ENCODE measurements at places on chromosomes 4 and X.

DNA sequence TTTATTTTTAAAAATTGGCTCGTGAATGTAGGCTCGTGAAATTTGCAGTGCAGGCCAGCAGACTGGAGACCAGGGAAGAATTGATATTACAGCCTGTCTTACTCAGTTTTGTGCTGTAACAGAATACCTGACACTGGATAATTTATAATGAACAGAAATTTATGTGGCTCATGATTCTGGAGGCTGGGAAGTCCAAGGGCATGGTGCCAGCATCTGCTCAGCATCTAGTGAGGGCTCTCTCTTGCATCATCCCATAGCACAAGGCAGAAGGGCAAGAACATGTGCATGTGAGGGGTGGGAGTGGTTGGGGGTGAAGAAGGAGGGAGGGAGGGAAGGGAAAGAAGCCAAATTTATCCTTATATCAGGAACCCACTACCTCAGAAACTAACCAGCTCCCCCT is 13.7 kb upstream of the CLTRN start:
- no peak for DNase-seq

DNA sequence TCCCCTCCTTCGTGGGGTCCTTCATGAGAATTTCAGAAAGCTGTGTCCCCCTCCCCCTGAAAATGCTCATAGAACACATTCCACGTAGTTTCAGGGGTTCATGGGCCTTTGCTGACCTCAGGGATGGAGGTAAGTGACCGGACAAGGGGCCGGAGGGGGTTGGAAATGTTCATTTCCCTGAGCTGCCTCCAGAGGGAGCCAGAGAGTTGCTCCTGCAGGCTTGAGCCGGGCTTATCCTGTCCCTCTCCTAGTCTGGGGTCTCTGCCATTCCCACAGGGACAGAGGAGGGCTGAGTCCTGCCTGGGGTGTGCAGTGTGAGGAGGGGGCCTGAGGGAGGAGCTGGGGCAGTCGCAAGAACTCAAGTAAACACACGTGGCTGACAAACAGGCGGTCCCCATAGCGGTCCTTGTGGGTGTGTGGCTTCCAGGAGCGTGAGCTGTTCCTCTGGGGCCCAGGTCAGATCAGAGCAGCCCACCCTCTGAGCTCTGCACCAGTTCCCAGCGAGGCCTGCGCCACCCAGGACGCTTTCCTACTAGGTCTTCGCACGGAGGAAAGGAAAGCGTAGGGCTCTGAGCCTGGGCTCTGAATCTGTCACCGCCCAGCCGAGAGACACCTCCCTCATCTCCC is 62.5 kb downstream of the WFS1 start:
- DNase-seq, result peak; percentile 11

DNA sequence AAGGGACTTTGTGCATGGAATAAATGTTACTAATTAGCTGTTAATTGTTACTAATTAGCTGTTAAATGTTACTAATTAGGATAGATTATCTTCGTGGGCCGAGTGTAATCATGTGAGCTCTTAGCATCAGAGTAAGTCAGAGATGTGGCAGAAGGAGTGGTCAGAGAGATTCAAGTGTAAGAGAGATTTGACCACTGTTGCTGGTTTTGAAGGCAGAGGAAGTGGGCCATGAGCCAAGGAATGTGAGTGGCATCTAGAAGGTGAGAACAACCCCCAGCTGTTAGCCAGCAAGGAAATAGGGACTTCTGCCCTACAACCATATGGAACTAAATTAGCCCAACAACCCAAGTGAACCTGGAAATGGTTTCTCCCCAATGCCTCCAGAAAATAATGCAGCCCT is 28.2 kb downstream of the ODAPH start:
- no peak for DNase-seq

- no peak for DNase-seq
These were observed 74.2 kb downstream of the BEND4 start for GRCh38 chr4:42078184-42078801.

GRCh38 chr4:118810991-118811764 is 24.7 kb downstream of the SEC24D start:
- peak; percentile 89 for DNase-seq

GRCh38 chrX:6299724-6300123 is 71.1 kb upstream of the NLGN4X start:
- no peak for DNase-seq

DNA sequence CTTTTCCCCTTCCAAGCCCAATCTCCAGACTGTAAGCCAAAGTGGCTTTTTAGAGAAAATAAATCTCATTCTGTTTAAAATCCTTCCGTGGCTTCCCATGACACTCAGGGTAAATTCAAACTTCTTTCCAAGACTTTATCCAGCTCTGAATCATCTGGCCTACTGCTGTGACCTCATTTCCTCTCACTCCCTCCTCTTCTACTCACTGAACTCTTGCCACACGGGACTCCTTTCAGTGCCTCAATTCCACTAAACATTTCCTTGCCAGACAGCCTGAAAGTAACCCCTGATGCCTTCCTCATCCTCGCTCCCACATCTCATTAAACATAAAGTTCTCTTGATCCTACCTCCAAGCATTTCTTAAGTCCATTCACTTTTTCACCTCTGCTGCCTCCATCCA is 27.8 kb upstream of the RNF128 start:
- peak; percentile 21 for DNase-seq

- DNase-seq, result no peak
These were observed 33.2 kb downstream of the ARHGAP10 start for GRCh38 chr4:147765121-147765529.

DNA sequence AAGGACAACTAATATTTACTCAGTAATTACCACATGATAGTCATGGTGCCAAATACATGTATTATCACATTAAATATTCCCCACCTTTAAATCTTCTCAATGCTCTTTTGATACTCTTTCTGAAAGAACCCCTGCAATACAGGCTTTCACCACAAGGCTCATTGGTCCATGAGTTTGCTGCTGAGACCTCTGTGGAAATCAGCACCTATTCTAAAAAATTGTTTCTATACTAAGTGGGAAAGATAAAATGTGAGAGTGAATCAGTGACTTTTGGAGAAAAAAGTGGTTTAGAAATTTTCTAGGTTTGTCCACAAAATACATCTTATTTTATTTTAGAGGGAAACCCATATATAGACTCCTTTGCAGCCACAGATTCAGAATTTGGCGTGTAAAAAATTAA is 257.3 kb downstream of the ZIC3 start:
- no peak for DNase-seq

DNA sequence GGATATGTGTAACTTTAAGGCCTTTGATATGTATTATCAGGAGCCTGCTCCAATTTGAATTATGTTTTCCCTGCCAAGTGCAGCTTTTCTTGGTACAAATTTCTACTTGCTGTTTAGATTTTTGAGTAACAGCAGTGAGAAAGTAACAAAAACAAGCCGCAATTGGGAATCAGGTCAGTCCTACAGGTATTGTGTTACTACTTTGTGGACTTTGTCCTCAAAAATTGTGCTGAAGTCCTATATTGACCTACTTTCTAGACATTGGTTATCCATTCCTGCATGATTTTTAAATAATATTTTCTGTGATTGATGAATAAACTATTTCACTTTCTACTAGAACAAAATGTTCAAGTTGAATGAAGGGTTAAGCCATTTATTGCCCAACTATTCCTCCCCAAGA is 5.7 kb downstream of the CDKN2AIP start:
- DNase-seq, result no peak

GRCh38 chrX:9133426-9133825 is 99.5 kb upstream of the FAM9B start:
- peak; percentile 37 for DNase-seq

DNA sequence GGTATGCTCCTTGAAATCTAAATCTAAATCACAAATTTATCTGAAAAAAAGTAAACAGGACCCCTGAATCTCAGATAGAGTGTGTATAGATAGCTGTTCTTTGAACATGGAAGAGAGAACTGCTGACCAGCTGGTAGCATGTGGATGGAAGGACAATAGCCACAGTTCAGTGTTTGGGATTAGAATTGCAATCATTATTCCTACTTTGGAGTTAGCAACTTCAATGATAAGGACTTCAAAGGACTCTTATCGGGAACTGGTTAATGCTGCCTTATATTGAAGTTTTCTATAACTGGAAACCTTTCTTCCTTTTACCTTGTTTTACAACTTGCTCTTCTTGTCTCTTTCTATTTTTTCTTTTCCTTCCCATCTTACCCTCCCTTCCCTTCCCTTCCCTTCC is 5.0 kb downstream of the AFM start:
- no peak for DNase-seq

- no peak for DNase-seq
These were observed 52.6 kb downstream of the RNF150 start for GRCh38 chr4:141080668-141081067.

DNA sequence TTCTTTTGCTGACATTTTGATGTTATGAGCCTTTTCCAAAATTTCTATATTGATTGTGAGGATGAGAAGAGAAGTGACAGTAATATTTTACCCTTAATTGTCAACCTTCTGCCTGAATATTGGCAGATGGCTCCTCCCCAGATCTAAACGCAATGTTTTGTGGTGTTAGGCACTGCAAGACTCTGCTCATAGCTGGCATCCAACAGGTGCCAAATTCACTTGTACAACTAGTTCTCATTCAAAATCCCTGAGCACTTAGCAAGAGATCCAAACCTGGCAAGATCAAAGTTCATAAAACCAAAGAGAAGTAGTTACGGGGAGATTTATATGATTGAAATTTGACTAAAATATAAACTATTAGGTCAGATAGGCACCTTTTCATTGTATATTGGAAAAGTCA is 901.7 kb upstream of the INTU start:
- no peak for DNase-seq

DNA sequence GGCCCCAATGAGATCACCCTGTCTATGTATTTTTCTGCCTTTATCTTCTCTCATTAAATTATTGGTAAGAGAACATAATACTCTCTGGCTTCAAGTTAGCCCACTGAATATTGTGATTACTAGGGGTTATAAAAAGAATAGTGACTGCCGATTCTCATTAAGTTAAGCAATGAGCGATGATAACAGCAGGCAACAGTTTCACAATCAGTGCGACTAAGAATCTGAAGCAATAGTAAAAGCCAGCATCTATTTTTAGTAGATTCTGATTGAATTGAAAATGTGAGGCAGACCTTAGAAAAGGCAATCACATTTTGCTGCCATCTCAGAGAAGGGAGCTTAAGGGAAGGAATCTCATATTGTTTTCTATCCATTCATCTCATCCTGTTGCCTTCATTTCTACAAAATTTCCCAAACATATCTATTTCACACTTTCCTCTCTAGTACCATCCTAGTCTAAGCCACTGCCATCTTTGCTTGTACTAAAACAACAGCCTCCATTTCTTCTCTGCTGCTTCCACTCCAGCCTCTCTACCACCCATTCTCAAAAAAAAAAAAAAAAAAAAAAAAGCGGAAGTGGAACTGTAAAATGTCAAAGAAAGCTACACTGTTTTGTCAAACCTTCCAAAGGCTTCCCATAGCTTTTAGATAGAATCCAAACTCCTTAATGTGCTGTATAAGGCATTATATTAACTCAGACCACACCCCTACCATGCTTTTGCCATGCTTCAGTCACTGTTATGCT is 17.4 kb downstream of the GABRA4 start:
- DNase-seq, result no peak

- no peak for DNase-seq
These were observed 21.1 kb downstream of the CPLX1 start for GRCh38 chr4:804804-805203.

GRCh38 chrX:97452283-97452682 is 568.6 kb downstream of the RPA4 start:
- DNase-seq, result no peak

DNA sequence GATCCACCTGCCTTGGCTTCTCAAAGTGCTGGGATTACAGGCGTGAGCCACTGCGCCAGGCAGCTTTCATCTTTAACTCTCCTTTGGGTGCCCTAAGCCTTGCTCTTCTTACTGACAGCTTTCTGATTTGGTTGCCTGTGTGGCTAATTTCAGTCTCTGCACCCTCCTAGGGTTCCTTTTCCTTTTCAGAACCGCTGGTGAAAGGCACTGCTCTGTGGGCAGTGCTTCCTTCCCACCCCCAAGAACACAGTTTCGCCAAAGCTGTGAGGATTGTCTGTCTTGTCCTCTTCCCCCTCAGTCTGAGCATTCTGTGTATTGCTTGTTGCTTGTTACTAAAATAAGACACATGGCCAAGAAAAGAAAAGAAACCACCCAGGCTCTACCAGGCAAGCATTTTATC is 101.4 kb upstream of the FRMPD3 start:
- no peak for DNase-seq

GRCh38 chr4:107442538-107443111 is 277.4 kb downstream of the PAPSS1 start:
- DNase-seq, result no peak

DNA sequence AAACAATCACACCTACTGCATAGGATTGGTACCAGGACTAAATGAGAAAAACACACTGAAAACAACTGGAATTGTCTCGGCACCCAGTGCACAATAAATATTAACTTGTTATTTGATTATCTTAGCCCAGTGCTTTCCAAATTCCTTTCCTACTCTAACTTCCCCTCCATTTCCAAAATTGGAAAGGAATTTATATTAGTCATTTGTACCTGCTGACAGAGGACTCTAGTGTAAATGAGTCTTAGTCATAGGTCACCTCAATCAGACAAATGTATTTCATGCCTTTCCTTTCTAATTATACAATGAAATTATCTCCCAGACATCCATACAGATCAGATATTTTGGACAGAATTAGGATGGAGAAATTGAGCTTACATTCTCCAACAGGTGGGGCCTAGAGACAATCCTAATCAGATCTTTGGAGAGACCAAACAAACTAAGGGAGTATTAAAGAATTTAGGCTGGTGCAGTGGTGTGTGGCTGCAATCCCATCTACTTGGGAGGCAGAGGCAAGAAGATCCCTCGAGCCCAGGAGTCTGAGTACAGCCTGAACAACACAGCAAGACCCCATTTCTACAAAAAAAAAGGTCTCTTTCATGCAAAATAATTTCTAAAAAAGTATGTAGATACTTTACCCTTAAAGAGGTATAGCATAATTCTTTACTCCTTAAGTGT is 10.1 kb downstream of the SH3D19 start:
- peak; percentile 8 for DNase-seq

DNA sequence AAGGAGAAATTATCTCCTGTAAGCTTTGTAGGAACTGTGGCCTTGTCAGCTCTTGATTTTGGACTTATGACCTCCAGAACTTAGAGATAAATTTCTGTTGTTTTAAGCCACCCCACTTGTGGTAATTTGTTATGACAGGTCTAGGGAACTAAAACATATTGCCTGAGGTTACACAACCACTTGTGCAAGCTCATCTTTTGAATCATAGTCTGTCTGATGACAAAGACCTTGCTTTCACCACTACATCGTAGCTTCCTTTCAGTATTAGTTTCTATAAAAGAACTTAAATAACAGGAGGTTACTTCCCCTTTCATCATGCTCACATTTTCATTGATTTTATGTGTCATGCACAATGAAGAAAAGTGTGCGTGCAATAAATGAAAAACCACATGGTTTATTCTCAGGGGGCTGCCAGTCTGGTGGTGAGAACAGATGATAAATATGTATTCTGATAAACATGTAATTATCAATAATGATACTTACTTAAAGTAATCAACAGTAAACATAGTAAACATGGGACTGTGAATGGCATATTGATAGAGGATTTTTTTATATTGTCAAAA is 690.0 kb upstream of the HS3ST1 start:
- DNase-seq, result no peak

GRCh38 chr4:123505095-123506010 is 108.8 kb downstream of the SPRY1 start:
- DNase-seq, result peak; percentile 38

Data from AG10803 (cell line).